ENCODE measurements at places on chromosomes 1 and 21.
A peak's percentile ranks its signal among the peaks of the same experiment; 100 is the strongest.

- DNase-seq = no peak
Observed at GRCh38 chr1:88890791-88891317, 513 bp downstream of the GTF2B start.

GRCh38 chr1:105310063-105310462 lies 1560.4 kb downstream of the AMY1C start:
- no peak for DNase-seq

DNA sequence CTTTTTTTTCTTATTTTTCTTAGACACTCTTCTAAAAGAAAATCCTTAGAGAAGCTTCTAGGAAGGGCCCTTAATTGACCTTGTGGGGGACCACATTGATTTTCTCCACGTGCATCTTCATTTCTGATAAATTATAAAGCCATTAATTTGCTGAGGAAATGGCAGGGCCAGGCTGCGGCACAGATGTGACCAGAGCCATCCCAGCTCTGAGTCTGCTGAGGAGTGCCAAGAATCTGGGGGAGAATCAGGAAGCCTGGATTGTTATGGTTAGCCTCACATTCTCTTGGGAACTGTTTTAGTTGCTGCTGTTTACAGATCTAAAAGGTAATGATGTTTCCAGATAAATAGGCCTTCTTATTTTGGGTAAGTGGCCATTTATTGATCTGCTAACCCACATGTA lies 16.2 kb downstream of the PROX1 start:
- no peak for DNase-seq

GRCh38 chr21:44792702-44793591 lies 8.7 kb downstream of the UBE2G2 start:
- DNase-seq = no peak

DNA sequence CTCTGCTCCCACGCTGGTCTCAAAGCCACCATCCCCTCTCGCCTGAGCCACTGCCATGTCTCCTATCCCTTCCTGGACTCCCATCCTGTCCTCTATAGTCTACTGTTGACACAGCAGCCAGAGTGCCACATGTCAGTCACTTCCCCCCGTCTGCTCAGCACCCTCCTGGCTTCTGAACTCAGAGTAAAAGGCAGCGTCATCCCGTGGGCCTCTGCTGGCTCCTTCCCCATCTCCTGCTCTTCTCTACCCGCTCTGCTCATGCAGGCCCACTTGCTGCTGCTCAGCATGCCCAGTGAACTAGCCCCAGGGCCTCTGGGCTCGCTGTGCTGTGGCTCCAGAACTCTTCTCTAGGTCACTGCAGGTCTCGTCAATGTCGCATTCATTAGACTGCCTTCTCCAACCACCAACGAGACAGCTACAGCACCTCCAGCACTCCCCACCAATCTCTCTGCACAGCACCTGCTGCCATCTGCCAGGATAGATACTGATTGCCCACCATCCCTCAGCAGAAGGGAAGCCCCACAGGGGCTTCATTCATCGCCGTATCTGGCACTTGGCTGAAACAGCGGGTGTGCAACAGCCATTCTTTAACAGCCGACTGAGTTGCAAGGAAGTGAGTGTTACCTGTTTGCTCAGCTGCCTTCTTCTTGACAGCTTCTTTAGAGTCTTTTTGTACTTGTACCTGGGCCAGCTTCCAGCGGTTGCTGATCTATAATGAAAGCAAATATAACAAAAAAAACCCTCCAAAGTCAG lies 11.8 kb upstream of the SRM start:
- DNase-seq = no peak

GRCh38 chr1:7940745-7941436 lies at the start of gene TNFRSF9:
Gene TNFRSF9 (minus strand): TSS chr1:7940839. CDS start chr1:7939994, 845 bp downstream.
- peak; percentile 76 for DNase-seq

- DNase-seq = no peak
Observed at GRCh38 chr1:184082541-184083415, 31.2 kb downstream of the TSEN15 start.

- DNase-seq = no peak
Observed at GRCh38 chr1:226491093-226491850, 57.3 kb upstream of the STUM start.

DNA sequence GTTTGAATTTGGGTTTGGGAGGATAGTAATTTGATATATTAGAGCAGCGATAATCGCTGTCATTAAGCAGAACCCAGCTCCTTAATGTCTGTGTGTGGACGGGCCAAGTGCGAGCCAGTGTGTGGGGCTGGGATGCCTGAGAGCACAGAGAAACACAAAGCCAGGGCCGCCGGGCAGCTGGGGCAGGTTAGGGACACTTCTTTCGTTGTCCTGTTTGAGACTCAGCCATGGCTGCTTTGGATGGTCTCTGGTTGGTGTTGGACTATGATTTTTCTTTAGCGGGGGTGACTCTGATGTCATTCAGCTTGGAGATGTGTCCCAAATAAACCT lies 33.4 kb downstream of the ABCG1 start:
- no peak for DNase-seq

DNA sequence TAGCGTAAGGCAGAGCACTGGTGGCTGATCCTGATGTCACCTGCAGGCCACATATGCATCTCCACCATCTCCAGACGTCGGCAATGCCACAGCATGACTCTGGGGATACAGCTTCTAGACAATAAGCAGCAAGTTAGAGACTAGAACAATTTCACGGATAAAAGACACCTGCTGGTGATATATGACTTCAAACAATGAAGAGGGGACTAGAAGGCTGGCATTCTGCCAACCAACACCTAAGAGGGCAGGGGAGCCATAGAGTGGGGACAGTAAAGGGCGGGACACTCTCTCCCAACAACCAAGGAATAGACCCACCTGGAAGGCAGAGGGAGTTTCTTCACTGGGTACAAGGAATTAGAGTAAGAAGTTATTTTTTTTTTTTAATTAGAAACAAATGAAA lies 126.7 kb downstream of the SIM2 start:
- DNase-seq = no peak

DNA sequence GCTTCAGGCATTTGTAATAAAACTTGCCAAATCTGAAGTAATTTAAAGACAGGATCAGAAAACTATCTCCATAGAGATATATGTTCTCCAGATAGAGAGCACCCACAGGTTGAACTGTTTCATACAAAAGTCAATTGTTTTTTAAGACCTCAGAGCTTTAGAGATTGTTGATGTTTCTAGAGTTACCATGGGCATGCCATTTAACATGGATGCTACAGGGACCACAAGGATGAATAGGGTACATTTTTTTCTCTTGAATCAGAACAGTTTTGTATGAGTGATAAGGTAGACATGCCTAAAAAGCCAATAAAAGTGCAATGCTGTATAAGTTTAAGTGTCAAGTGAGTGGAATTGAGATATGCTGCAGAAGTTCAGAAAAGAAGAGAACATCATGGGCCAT lies 511.0 kb upstream of the CAMK1G start:
- no peak for DNase-seq

GRCh38 chr1:90210633-90211491 lies 216.0 kb downstream of the ZNF326 start:
- DNase-seq = no peak

- no peak for DNase-seq
Observed at GRCh38 chr1:110896090-110896489, 23.1 kb downstream of the CD53 start.

DNA sequence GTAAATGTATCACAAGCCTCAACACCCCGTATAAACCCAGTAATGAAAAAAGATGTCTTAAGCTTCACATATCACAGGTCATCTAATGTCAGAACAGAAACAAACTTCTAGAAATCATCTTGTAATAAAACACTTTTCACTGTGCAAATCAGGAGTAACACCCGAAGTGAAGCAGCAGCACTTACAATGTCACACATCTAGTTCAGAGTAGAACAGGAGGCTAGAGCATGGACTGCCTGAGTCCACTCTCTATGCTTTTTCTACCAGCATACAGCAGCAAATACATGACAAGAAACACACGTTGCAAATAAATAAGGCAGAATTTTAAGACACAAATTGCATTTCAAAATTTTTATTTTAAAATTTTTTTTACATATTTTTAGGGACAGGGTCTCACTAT lies 57.2 kb downstream of the AKT3 start:
- DNase-seq = no peak

DNA sequence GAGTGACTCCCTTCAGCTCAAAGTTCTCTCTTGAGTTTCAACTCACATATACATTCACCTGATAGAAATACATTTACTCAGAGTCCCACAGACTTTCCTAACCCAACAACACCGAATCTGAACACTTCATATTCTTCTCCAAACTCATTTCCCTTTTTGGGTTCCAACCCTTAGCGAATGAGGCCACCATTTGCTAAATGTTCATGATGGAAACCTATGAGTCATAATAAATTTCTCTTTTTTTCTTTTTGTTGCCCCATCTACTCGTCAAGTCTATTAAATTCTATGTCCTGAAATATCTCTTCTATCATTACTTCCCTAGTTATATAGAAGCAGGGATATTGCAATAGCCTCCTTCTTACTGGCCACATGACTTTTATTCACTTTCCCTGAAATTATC lies 100.1 kb downstream of the HLX start:
- no peak for DNase-seq

- no peak for DNase-seq
Observed at GRCh38 chr1:117642963-117643362, 37.1 kb downstream of the TENT5C start.

- no peak for DNase-seq
Observed at GRCh38 chr1:45275054-45275453, 51.6 kb upstream of the HPDL start.

DNA sequence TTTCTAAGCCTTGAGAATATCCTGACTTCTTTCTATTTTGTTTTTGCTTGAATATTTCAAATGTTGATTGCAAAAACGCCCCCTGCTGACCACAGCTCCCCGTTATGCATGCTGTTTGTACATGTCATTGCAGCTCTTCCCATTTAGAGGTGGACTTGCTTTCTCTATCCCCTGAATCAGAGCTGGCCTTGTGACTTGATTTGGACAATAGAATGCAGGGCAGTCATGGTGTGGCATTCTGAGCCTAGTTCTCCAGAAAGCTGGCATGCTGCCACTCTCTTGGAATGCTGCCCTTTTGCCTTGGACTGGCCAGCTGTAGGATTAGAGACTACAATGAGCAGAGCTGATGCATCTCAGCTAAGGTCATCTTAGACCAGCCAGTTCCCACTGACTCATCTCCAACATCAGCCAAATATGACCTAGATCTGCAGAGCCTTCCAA lies 1561.5 kb downstream of the MRPL39 start:
- DNase-seq = no peak

- no peak for DNase-seq
Observed at GRCh38 chr1:57951390-57951789, 527.5 kb upstream of the DAB1 start.

- DNase-seq = no peak
Observed at GRCh38 chr1:168742994-168743650, 14.1 kb upstream of the DPT start.

DNA sequence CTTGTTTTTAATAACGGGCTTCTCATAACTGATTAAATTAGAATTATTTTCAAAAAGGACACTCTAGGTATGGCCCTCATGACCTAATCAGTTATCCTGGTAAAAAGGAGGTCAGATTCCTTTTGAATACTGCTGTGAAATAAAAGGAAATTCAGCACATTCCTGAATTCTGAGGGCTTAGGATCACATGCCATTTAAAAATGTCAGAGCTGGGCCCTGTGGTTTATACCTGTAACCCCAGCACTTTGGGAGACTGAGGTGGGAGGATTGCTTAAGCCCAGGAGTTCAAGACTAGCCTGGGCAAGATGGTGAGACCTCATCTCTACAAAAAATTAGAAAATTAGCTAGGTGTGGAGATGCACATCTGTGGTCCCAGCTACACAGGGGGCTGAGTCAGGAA lies 18.0 kb upstream of the RABGGTB start:
- no peak for DNase-seq

GRCh38 chr1:119477710-119478109 lies 29.3 kb upstream of the HSD3B1 start:
- DNase-seq = no peak

- DNase-seq = no peak
Observed at GRCh38 chr1:26459148-26459547, 13.1 kb upstream of the HMGN2 start.

GRCh38 chr1:5885471-5886139 lies 106.6 kb downstream of the NPHP4 start:
- DNase-seq = no peak

GRCh38 chr1:77350012-77350770 lies 68.4 kb downstream of the AK5 start:
- no peak for DNase-seq

GRCh38 chr1:25562101-25562927 lies 18.9 kb downstream of the LDLRAP1 start:
- DNase-seq = peak; percentile 49

DNA sequence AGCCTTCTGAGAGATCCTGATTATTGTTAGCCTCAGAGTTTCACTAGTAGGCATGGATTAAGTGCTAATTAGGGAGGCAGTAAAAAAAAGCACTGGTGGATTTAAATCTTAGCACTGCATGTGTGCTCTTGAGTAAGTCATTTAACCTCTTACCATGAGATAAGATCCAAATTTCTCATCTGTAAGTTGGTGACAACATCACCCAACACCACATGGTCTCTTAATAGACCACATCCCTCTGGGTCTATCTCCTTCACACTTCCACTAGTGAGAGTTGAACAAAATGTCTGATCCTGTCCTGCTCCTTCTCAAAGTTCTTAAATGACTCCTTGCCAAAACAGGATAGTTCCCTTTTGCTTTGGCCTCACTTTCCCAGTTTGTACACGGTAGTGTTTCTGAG lies 29.5 kb upstream of the DMRTA2 start:
- no peak for DNase-seq
